ENCODE measurements at places on chromosomes 2 and 18.

DNA sequence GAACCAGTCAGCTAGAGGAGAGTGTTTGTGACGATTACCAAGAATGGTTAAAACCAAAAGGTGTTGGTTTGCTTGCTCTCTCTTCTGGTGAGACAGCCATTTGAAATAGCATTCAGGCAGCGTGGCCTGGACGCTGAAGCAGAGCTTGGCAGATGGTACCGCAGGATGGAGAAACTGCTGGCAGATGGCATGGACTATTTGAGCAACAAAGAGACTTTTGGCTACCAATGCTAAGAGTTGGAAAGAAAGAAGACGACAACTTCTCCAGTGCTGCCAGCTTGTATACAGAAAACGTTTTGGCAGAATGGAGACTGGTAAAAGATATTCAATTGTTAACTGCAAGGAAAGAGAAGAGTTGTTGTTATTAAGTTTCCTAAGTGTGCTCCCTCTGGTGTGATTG lies 315.0 kb downstream of the PARD3B start:
- DNase-seq: peak; percentile 18

- DNase-seq: peak; percentile 73
Measured at GRCh38 chr2:191679818-191680600, 2.1 kb downstream of the NABP1 start.

- peak; percentile 32 for DNase-seq
Measured at GRCh38 chr18:28802546-28802945, 625.6 kb upstream of the CDH2 start.

GRCh38 chr18:26703170-26703930 lies 155.0 kb upstream of the KCTD1 start:
- DNase-seq: no peak

GRCh38 chr2:238387332-238387731 lies 39.4 kb upstream of the ASB1 start:
- DNase-seq: no peak

- no peak for DNase-seq
Measured at GRCh38 chr2:96325041-96325883, at the start of gene ITPRIPL1. Gene ITPRIPL1, plus strand, starts transcription at chr2:96325317. Its CDS starts 523 bp downstream, at chr2:96325840.

DNA sequence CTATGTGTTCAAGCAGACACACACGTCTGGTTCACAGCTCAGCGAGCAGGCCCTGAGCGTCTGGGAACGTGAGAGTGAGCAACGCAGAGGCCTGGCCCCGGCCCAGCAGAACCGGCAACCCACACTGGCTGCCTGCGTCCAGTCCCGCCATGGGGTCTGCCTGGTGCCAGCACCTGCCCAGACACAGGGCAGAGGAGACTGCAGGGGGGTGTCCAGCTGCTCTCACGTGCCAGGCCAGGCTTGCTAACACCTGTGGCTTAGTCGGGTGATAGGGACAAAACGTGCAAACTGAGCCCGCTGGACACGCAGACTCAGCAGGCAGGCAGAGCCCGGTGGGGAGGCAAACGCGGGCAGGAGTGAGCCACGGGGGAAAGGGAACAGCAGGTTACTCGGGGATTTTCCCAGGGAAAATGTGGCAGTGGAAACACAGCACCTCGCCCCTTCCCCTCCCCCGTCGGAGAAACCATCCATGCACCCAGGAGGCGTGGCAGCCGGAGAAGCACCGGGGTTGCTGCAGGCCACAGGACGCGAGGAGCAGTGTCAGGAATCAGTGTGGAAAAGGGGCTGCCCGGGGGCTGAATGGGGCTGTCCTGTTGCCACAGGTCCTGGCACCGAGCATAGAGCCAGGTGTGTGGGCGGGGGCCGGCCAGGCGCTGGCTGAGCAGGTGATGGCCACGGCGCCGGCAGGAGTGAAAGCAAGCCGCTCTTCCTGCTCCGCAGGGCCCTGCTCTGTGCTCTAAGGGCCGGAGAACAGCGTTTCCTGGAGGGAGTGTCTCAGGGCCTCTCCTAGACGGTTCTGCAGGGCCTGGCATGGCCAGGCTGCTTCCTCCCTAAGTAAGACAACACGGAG lies 154.7 kb downstream of the HDAC4 start:
- DNase-seq: no peak

DNA sequence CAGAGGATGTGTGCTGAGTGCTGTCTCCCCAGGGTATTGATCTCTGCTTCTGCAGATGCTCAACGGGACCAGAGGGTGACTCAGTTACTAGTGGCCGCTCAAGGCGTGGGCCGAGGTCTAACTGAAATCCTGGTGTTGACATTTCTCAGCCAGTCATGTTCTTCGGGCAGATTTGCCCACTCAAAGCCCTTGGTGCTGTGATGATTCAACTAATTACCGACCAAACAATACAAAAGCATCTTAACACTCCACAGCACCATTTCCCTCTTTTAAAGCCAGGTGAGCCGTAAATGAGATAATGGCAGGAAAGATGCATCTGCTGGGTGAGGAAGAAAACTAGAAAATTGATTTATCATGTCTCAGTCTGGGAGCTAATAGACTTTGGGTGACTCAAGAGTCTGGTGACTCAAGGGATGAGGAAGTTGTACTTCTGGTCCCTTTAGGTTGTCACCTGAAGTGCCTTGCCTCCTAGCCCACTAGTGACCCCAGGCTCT lies 32.7 kb upstream of the PRLH start:
- DNase-seq: no peak

GRCh38 chr18:11976315-11977152 lies 4.8 kb upstream of the IMPA2 start:
- DNase-seq: peak; percentile 24

DNA sequence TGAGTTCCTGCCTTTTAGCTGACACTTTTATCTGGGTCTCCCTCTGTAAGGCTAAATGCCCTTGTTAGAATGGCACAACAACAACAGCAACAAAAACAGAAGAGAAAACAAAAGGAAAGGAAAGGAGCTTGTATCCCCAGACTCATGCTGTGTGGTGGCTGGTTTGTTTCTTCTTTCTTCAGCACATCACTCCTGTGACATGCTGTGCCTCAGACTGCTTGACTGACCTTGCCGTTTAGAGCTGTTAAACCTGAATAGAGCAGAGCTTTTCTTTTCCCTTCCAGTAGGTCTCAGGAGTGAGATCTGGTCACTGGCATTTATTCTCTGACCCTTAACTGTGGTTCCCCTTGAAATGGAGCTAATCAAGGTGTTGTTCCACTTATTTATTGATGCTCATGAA lies 18.9 kb downstream of the GALNT13 start:
- DNase-seq: no peak

- no peak for DNase-seq
Measured at GRCh38 chr2:229601936-229602335, 112.4 kb downstream of the DNER start.

GRCh38 chr2:73284296-73285158 lies at the start of gene FBXO41:
Gene FBXO41, minus strand, starts transcription at chr2:73284478. Its CDS starts 14,848 bp downstream, at chr2:73269630.
- DNase-seq: no peak

DNA sequence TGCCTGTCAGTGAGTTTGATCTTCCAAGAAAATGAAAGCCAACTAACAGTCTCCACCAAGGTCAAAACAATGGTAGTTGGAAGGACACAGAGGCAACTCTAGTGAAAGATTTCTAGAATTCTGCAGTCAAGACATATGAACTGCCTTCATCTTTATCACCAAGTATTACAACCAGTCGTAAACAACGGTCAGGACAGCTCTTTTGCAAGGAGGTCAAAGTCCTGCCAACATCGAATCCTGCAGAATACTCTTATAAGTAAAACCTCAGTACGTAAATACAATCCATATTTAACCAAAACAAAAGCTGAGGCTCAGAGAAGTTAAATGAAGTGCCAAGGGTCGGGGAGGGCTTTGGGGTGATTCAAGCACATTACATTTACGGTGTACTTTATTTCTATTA lies 3.1 kb downstream of the FEZ2 start:
- DNase-seq: no peak

DNA sequence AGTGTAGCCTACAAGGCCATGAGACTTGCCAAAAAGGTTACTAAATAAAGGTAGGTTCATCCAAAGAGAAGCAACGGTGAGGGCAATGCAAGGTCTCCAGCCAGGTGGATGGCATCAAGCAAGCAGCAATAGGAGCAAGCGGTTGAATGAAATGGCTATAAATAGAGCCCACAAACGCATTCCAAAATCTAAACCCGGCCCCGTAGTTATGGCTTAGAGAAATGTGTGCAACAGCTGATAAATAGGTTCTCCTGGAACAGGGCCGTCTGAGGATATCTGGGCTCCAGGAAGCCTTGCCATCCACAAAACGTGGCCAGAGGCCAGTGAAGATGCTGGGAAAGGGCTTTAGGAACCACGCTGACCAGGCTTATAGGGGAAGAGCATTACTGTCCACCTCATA lies 146.1 kb upstream of the PID1 start:
- peak; percentile 73 for DNase-seq

- DNase-seq: no peak
Measured at GRCh38 chr18:79123948-79124347, 54.8 kb downstream of the ATP9B start.

GRCh38 chr2:176270100-176270750 lies 983 bp downstream of the MTX2 start:
- DNase-seq: no peak

DNA sequence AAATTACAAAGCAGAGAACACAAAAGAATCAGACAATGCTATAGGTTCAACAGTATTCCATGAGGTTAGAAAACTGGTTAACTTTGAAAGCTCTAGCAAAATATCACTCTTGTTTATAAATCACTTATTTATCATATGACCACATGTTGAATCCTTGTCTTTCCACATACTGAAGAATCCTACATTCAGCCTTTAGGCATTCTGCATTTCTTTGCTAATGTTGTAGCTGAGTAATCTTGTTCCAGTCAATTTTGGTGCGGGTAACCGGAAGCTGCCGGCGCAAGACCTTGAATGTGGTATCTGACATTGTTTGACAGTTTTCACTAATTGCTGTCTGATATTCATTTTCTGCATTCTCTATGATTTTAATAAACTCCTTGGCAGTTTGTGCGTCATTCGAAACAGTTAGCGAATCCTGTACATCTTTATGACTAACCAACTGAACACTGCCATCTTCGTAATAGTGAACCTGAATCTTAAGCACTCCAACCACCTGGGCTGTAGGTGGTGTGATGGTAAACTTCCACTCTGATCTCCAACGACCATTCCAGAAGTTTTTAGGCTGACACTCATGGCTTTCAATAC lies 154.1 kb downstream of the BAZ2B start:
- no peak for DNase-seq

DNA sequence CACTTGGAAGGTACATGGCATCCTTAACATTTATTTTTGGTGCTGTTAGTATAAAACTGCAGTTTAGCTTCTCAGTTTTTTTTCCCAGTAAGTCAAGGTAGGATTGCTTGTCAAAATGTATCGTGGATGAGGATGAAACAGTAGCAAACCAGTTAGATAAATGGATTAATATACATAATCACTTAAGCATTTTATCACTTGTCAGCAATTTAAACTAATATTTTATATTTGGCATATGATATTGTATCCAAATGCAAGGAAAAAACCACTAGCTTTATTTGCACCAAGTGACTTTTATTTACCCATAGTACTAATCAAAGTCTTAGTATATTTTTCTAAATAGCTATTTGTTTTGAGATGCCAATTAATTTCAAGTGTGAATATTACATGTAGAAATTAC lies 137.7 kb upstream of the XIRP2 start:
- no peak for DNase-seq

GRCh38 chr2:75462206-75462605 lies 98.5 kb downstream of the EVA1A start:
- DNase-seq: no peak

GRCh38 chr18:31716362-31716761 lies 32.0 kb upstream of the B4GALT6 start:
- no peak for DNase-seq

GRCh38 chr2:216146573-216146972 lies 37.4 kb downstream of the XRCC5 start:
- no peak for DNase-seq

DNA sequence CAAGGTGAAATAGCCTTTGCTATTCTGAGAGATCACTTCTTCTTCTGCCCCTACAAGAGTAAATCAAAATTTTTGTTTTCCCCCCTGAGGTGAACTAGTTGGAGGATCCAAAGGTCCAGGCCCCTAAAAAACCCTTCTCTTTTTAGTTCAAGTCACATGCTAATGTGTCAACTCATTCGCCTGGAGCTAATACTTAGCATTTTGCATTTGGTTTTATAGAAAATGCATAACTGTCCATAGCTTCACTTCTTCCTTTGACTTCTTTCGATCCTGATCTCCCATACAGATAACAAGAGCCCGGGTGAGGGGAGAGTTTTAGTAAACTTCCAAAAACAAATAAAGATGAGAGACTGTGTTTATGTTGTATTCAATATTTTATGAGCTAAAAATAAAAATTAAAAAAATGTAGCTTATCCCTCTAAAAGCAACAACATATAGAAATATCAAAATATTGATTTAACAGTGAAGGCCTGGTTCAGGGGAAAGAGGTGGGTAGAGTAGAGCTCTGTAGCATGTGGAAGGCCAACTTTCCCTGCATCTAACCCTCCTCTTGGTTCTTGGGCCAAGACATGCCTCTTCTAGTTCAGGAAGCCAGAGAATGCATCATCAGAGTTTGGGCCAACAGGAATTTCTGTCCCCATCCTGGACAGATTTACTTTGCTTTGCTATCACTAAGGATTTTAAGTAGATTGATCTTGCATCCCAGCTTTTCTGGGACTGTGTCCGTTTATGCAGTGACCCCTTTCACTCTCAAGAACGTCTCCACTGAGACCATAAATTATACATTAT lies 333.8 kb downstream of the ALK start:
- DNase-seq: peak; percentile 32

- no peak for DNase-seq
Measured at GRCh38 chr2:85709401-85709811, 15.2 kb downstream of the GNLY start.

- no peak for DNase-seq
Measured at GRCh38 chr2:237154884-237155851, 69.5 kb downstream of the COPS8 start.

DNA sequence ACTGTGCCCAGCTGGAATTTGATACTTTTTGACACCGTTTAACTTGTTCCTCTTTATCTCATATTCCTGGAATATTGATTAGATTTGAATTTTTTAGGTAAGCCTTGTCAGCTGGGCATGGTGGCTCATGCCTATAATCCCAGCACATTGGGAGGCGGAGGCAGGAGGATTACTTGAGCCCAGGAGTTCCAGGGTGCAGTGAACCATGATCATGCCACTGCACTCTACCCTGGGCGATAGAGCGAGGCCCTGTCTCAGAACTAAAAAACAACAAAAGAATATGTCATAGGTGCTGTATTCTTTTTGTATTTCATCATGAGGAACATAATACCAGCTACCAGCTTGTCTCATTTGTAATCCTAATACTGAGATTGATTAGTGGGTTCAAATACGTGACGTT lies 90.3 kb downstream of the ZNF532 start:
- DNase-seq: no peak

GRCh38 chr2:40451918-40452605 lies at the start of gene SLC8A1:
Gene SLC8A1, minus strand, starts transcription at chr2:40452090.
- peak; percentile 43 for DNase-seq

DNA sequence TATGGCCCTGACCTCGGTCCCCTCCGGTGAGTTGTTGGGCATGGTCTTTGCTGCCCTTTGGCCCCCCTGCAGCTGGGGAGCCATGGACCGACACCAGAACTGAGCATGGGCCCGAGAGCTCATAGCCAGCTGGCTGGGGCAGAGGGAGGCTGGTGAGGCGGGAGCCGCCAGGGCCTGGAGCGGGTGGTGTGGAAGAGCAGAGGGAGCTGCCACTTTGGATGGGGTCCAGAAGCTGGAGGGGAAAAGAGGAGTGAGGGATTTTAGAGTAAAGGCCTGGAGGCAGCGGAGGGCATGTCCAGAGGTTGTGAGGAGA lies 16.5 kb upstream of the CNNM3 start:
- no peak for DNase-seq

All from fibroblast of the aortic adventitia (primary cell).